ENCODE measurements at places on chromosomes 7 and 10.

- no peak for DNase-seq
Measured at GRCh38 chr7:123687727-123688126, 32.1 kb downstream of the LMOD2 start.

- no peak for DNase-seq
Measured at GRCh38 chr10:21273400-21273968, 252.0 kb downstream of the SKIDA1 start.

- no peak for DNase-seq
Measured at GRCh38 chr7:68321076-68321639, 1277.1 kb upstream of the AUTS2 start.

DNA sequence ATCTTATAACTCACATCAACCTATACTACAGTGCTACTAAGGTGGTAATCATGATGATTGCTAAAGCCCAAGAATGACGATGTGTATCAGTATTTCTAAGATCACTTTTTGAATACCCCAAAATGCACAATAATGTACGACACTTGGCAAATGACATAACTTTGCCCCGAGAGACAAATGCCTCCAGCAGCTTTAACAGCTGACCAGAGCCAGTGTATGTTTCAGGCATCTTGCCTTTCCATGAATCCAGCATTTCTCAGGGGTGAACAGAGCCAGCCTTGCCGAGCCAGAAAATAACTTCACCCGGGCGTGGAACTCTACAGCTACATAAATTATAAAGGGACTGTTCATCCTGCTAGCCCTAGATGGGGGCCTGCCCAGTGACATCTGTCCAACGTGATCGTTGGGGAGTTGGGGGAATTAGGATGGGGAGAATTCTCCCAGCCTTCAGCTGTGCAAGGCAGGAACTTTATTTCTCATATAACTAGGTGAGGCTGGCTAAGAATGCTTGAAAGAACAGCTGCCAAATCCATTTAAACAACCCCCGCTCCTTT, 1.8 kb downstream of the IGFBP3 start:
- no peak for DNase-seq

DNA sequence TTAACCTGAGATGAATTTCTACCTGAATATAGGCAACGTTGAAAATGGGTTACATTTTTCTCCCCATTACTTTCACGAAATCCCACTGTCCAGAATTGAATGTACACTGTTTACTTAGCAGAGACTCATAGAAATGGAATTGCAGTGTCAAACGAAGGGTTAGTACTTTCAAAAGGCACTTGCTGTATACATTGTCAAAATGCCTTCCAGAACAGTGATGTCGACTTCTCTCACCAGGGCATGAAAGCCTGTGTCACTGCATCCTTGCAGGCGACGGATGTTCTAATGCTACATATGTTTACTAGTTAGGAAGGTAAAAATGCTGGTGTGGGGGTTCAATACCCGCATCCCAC, 41.2 kb downstream of the TACC2 start:
- no peak for DNase-seq

DNA sequence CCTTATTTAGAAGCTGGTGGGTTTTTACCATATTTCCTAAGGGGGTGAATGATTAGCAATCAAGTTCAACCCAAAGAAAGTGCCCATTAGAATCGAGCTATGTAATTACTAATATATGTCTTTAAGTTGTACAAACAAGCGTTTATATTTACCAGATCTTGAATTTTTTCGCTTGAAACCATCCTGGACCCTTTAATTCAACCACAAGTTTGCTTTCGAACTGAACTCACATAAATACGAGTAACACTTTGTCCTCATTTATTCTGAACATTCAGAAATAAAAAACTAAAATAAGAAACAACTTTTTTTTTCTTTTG, 1.5 kb downstream of the SRI start:
- no peak for DNase-seq

DNA sequence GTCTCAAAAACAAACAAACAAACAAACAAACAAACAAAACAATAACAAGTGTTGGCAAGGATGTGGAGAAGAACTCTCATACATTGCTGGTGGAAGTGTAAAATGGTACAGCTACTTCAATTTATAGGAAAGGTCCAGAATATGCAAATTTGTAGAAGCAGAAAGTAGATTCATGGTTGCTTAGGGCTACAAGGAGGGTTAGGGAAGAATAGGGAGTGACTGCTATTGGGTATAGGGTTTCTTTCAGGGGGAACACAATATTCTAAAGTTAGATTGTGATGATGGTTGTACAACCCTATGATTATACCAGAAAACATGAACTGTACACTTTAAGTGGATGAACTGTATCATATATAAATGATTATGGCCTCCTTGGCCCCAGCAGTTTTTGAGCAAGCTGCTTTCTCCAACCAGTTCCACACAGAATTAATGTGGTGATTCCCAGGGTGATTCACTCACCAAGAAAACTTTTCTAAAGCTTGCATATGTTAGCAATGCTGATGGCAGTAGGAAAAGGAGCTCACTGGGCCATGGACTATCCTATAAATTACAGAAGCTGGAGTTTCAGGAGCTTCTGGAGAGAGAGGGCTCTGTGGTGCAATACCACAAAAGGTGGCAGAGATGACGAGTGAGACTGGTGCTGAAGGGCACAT, 52.8 kb upstream of the KCNIP2 start:
- no peak for DNase-seq

- no peak for DNase-seq
Measured at GRCh38 chr10:6892864-6893263, 312.8 kb upstream of the PRKCQ start.

DNA sequence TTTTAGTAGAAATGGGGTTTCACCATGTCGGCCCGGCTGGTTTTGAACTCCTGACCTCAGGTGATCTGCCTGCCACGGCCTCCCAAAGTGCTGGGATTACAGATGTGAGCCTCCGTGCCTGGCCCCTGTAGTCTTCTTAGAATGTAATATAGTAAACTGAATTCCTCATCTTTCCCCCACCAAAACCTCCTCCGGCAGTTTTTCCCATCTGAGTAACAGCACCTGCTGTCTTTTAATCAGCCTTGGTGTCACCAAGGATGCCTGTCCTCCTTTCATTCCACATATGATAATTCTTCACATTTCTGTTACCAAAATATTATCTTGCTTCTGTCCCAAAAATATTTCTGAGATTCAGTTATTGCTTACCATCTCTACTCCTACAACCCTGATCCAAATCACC, 80.2 kb downstream of the ZEB1 start:
- no peak for DNase-seq

DNA sequence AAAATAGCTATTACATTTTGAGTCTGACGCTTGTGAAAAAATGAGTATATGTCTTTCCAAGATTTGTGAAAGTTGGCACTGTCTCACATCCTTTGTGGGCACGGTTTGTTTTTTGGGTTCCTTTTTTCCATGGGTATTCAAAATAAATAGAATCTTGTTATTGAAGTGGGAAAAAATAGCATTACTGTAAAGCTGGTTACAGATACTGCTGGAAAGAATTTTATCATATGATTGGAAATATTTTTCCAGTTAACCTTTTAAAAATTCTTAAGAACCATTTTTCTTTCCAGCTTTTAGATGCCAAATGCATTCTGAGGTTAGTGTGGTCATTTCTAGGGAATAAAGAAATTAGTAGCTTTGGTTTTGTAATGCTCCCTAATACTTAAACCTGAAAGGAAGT, 11.4 kb downstream of the NET1 start:
- no peak for DNase-seq

GRCh38 chr7:152907042-152907761, 147.7 kb downstream of the ACTR3B start:
- no peak for DNase-seq

Measured in GM23338 (cell line).